ENCODE measurements at places on chromosomes 2 and 18.

- DNase-seq, result no peak
Measured at GRCh38 chr2:78023356-78023755, 501.2 kb upstream of the LRRTM4 start.

- DNase-seq, result no peak
Measured at GRCh38 chr2:221102896-221103688, 469.0 kb downstream of the EPHA4 start.

GRCh38 chr2:20040489-20041172 is 10.8 kb downstream of the LAPTM4A start:
- peak; percentile 64 for DNase-seq

DNA sequence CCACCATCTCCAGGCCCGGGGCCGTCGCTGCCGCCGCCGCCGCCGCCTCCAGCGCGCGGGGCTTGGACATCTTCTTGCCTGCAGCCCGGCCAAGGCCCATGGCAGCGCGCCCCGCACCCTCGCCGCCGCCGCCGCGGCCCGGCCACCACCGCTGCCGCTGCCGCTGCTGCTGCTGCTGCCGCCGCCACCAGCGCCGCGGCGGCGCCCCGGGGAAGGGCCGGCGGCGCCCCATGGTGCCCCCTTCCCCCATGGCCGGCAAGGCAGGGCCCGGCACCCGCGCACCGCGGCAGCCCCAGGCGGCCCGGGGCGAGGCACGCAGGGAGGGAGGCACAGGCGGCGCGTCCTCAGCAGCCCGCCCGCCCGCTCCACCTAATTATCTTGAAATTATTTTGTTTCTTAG is 3057.4 kb downstream of the RPIA start:
- DNase-seq, result no peak

GRCh38 chr2:98761267-98761781 is 30.4 kb upstream of the MGAT4A start:
- no peak for DNase-seq

- no peak for DNase-seq
Measured at GRCh38 chr2:69945441-69945840, 16.0 kb downstream of the ASPRV1 start.

- peak; percentile 63 for DNase-seq
Measured at GRCh38 chr2:31476511-31477180, 62.1 kb upstream of the XDH start.

GRCh38 chr18:49875155-49875554 is 61.8 kb upstream of the ACAA2 start:
- no peak for DNase-seq

- DNase-seq, result peak; percentile 85
Measured at GRCh38 chr2:137237055-137237454, 471.7 kb downstream of the THSD7B start.

DNA sequence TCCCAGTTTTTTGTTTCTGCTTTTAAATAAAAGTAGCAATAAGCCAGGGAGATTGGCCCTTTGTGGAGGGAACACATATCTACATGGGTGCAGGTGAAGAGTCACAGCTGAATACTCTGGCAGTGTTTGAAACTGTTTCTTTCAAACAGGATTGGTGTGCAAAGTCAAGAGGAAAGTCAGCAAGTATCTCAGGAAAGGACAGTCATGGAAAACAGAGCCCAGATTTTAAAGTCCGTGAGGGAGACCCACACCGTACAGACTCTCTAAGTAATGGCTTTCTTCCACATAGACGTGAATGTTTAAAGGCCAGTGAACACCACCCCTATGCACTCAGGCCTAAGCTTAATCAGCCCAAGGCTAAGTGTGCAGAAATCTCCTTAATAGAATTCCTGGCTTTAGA is 95.3 kb downstream of the GFPT1 start:
- DNase-seq, result no peak

DNA sequence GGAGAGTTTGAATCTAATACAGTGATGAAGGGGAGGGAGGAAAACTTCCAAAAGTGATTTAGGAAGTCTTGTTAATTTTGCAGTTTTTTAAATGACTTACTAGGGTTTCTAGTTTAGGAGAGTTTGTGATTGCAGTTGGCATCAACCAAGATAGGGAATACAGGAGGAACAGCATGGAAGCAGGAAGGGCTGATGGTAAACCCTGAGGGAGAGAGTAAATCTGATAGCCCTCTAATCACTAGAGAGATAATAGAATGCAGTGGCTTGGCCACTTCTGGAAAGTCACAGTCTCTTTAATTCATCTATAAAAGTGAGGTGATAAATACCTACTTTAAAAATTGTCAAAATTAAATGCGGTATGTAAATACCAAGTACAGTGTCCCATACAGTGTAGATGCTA is 5.6 kb downstream of the YPEL5 start:
- DNase-seq, result no peak

- peak; percentile 18 for DNase-seq
Measured at GRCh38 chr2:152716805-152717227, 445 bp downstream of the PRPF40A start.

- peak; percentile 8 for DNase-seq
Measured at GRCh38 chr18:30487962-30488361, 554.6 kb downstream of the DSC3 start.

DNA sequence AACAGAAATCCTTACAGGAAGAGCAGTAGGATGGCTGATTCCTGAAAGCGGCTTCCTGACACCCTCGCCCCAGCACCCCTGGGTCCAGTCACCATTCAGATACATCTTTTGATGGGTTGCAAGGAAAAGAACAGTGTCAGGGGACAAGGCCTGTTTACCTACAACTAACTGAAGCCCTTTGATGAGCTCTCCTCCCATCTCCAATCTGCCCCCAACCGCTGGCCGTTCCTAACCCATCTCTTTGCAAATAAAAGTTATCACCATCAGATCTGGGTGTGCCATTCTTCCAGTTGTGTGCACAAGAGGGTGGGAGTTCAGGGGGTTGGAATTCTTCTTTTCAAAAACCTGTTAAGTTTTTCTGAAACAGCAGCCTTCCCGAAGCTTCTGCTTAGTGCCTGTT is 48.9 kb downstream of the ARL4C start:
- DNase-seq, result no peak

DNA sequence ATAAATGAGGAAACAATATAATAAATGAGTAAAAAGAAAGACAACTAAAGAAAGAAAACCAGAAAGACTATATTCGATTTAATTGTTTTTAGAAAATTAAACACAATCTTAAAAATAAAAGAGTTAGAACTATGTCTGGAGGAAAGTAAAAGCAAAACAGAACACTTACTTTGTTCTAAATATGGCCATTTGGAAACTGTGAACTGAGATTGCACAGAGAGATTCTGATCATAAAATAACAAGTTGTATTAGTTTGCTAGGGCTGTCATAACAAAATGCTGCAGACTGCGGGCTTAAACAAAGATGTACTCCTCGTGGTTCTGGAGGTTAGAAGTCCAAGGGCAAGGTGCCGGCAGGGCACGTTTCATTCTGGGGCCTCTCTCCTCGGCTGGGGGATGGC is 128.1 kb upstream of the AQP4 start:
- no peak for DNase-seq

DNA sequence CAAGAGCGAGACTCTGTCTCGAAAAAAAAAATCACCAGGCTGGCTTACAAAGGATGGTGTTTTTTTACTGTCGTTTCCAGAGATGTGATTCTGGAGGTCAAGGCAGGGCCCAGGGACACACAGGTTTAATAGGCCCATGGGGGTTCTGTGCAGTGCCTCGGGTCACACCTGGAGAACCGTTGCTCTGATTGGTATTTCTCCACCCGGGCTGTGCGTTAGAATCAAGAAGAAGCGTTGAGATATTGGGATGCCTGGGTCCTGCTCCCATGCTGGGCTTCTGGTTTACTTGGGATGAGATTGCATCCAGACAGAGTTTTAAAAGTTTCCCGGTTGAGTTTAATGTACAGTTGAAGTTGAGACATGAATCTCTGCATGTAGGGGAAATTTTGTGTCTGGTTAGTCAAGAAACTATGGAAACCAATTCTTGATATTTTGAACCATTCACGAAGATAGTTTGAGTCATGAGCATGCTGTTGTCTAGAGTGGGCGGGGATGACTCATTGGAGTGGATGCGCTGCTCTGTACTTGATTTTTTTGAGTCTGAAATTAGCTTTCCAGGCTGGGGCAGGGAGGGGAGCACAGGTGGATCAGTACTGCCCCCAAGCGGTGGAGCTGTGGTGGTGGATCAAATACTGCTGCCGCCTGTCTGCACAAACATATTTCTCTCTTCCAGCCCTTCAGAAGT is 50.1 kb downstream of the GREB1 start:
- DNase-seq, result peak; percentile 98

DNA sequence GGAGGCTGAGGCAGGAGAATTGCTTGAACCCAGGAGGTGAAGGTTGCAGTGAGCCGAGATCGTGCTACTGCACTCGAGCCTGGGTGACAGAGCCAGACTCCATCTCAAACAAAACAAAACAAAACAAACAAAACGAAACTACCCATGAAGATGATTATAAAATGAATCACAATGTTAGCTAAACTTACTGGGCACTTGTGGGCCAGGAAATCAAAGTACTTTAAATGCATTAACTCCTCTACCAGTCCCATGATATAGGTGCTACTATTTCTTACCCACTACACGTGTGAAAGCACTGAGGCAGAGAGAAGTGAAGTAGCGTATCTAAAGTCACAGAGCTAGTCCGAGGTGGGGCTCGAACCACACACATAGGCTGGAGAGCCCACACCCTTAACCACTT is 53.6 kb downstream of the POLE4 start:
- DNase-seq, result no peak

DNA sequence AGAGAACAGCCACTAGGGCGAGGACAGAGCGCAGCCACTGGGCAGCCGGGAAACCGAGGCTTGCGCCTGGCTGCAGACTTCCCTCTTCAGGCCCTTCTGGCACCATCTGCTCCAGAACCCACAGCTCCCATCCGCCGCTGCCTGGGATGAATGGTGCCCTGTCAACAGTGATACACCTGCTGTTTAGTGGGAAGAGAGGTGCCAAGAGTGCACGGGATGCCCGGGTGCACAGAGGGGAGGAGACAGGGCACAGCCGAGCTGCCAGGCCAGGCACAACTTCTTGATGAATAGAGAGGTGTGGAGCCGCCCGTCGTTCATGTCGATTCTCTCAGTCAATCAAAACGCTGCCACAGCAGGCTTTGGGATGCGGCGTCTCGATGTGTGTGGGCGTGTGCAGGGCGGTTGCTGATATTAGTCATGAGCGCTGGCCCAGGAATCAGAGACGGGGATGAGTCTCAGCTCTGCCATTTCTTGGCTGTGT is 39.5 kb downstream of the RRM2 start:
- DNase-seq, result peak; percentile 79

GRCh38 chr2:22450831-22451230 is 934.1 kb upstream of the KLHL29 start:
- no peak for DNase-seq

- DNase-seq, result no peak
Measured at GRCh38 chr2:207682557-207682956, 28.9 kb upstream of the CCNYL1 start.

DNA sequence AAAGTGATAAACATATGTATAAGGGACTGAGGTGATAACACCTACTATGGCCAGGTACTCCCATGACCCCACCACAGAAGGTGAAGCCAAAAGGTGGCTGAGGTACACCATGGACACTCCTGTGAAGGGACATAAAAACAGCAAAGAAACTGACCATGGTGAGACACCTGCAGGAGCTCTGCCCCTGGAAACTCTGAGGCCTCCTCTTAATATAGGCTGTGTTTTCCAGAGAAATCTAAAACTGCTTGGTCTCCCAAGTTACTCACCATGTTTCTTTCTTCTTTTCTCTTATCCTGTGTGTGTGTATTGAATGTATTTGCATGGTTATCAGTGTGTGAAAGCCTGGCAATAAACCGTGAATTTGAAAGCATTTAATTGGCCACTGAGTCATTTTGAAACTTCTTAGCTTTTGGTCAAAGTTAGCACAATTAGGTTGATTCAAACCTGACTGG is 739.3 kb upstream of the GCFC2 start:
- no peak for DNase-seq

GRCh38 chr2:55498582-55498981 is 20.9 kb upstream of the CFAP36 start:
- DNase-seq, result peak; percentile 17

- DNase-seq, result no peak
Measured at GRCh38 chr2:76204048-76204447, 493.3 kb upstream of the GCFC2 start.

- peak; percentile 71 for DNase-seq
Measured at GRCh38 chr18:67310826-67311225, 205.7 kb downstream of the DSEL start.

- DNase-seq, result no peak
Measured at GRCh38 chr2:36140391-36140790, 215.2 kb upstream of the CRIM1 start.

DNA sequence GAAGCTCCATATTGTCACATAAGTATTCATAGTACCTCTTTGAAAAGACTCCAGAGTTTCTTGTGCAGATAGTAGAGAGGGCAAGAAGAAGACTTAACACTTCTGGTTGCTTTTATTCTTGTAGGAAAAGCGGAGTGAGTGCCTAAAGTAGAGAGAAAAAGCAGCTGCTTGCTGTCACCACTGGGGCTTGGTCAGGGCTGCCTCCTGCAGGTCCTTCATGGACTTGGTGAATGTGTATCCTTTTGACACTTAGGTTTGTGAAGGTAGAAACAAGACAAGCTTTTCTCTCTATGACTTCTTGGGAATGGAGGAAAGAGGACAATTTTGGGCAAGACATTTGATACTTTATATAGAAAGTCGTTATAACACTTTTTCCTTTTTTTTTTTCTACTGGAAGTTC is 312.8 kb upstream of the FANCL start:
- DNase-seq, result peak; percentile 5

DNA sequence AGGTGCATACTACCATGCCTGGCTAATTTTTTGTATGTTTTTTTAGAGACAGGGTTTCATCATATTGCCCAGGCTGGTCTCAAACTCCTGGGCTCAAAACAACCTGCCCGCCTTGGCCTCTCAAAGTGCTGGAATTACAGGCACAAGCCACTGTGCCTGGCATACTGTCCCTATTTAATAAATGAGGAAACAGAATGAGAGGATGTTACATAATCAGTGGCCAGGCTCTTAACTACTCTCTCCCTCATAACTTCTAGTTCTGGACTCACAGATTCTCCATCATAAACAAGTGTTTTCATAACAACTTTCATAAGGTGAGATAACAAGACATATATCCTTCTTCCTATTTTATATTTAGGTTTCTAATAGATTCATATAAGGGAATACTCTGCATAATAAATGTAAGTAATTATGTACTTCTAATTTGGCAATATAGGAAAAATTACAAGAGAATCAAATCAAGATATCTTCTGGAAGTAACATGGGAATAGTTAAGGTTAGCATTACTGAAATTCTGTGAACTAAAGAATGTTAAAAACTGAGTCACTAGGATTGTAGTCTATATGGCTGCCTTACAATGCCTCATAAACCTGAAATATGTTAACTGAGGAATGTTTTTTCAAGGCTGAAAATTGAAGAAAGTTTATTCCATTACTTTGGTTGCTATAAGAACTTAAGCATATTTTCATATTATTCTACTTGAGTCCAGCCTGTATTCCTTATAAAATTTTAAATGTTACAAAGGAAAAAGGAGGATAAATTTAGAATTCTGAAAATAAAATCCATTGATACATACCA is 71.3 kb downstream of the SLC25A12 start:
- no peak for DNase-seq
